ENCODE measurements at places on chromosomes 1 and 21. TPM values are rescaled to one million over a fixed set of nuclear protein-coding genes. Genes with fewer than 3 reads are reported as not detected.

AMY1C gene
- not detected for polyA plus RNA-seq

MEAF6 gene
- polyA plus RNA-seq, result 90.8 TPM

SPOCD1 gene
- 0.44 TPM for polyA plus RNA-seq

ZNF683 gene
- polyA plus RNA-seq, result not detected

GLMP gene
- polyA plus RNA-seq, result 71.9 TPM

PPM1J gene
- polyA plus RNA-seq, result 1.5 TPM

LCE1A gene
- polyA plus RNA-seq, result not detected

CYYR1 gene
- polyA plus RNA-seq, result 54.7 TPM

TIE1 gene
- polyA plus RNA-seq, result 52.1 TPM

MAB21L3 gene
- polyA plus RNA-seq, result 1.1 TPM

LRRC53 gene
- polyA plus RNA-seq, result 0.01 TPM

MYBPHL gene
- polyA plus RNA-seq, result 0.26 TPM

DNA sequence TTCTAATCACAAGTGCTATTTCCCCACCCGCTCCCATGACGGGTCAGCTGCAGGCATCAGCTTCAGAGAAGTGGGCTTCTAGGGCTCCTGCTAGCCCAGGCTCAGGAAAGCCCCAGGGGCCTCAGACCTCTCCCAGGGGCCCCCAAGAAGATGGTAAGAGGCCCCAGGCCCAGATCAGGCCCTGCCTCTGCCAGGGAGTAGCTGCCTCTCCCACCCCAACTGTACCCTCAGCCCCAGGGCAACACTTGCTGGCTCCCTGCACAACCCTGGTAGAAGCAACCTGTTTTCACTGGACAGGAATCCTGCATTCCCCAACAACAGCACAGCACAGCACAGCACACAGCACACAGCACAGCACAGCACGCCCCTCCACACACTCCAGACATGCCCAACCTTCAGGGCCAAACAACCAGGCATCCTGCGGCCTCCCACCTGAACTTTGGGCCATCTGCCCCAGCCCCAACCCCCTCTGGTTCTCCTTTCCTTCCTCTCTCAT lies 6.5 kb downstream of the BLACAT1 start:
- DNase-seq, result no peak

GRCh38 chr1:17207540-17207939 lies 2.6 kb downstream of the PADI1 start:
- no peak for DNase-seq

DNA sequence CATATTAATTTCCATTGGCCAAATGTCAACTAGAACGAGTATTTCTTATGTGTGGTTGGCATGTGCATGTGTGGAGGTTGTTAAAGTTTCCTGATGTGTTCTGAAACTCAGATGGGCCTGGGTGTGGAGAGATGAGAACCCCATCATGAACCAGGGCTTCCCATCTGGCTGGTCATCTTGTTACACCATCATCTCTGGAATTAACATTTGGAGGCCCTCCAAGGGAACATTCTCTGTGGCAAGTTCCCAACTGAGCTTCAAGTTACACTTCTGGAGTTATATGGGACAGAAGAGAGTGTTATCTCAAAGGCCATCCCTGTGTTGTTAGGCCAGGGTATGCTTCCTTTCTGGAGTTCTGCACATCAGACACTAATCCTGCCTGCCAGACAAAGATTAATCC lies 183.6 kb downstream of the TTLL7 start:
- no peak for DNase-seq

DNA sequence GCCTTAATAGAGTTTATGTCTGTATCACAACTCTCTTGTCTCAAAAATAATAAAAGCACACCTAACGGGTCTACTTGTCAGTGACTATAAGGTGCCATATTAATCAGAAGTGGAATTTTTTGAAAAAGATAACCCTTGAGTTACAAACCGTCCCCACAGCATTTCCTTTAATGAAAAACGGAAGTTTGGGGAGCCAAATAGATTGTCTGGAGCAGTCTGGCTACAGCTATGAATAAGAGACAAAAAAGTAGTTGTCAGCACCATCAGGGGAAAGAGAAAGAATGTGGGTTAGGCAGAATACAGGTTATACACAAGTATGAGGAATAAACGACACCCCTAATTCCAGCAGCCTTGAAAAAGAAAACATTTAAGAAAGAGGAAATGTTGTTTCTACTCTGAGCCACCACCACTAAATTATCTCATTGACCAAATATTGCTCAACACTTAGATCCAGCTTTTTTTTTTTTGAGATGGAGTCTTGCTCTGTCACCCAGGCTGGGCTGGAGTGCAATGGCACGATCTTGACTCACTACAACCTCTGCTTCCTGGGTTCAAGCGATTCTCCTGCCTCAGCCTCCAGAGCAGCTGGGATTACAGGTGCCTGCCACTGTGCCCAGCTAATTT lies 29.4 kb upstream of the USP24 start:
- DNase-seq, result no peak

GRCh38 chr1:14733048-14733778 lies 134.7 kb downstream of the KAZN start:
- DNase-seq, result no peak

DNA sequence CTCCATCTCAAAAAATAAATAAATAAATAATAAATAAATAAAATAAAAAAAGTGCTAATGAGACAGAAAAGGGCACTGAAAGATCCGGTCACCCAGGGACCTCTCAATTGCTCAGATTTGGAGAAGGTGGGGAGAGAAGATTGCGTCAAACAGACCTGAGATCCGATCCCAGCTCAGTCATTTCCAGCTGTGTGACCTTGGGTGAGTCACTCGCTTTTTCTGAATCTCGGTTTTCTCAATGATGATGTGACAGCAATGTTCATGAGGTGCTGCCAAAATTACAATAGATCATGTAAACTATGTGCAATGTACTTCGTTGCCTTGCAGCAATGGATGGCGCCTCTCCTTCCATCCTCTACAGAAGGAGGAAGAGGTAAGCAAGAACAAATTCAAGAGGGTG lies 11.1 kb upstream of the MEF2D start:
- DNase-seq, result no peak

DNA sequence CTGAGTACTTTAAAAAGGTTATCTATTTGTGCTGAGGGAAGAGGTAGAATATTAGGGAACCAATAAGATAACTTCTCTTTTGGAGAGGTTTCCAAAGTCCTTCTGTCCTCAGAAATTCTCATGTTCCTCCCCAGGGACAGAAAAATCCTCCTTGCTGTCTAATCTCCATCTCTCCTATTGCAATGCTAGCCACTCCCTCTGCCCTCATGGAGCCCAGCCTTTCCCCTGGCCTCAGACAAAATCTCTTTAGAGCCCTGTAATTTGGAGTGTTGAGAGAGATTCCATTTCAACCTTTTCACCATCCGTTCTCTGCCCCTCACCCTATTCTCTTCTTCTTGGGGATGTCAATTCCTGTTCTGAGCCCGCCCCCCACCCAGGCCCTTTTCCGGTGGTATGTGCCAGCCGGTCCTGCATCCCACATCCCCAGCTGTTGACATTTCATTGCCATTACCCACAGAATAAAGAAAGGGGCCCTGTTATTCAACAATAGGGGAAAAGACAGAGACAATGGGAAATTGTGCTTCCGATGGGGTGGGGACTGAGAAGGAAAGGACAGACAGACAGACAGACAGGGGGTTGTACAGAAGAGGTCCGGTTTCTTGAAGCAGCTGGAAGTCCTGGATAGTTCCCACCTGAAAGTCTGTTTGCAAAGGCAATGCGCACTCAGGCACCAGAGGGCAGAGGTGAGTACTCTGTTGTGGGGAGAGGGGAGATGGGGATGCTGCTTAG lies at the start of gene HAPLN2:
Gene HAPLN2, plus strand, starts transcription at position 563 of the 729 bp plus-strand sequence. CDS start 4,076 bp downstream, outside the sequence.
- DNase-seq, result no peak

- DNase-seq, result no peak
These were observed 4.0 kb upstream of the CAP1 start for GRCh38 chr1:40036574-40036973.

DNA sequence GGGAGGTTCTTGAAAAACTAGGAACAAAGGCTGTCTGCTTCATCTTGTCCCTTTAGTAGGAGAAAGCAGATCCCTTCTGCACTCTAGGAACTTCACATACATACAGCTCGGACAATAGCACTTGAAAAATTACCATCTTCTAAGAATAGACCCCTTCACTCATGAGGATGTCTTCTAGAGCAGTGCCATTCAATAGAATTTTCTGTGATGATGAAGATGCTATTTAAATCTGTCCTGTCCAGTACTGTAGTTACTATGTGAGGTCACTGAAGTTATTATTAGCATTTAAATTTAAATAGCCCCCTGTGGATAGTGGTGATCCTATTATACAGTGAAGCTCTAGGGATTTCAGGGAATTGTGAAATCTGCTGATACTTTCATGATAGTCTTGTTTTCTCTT lies 46.4 kb upstream of the RAB3GAP2 start:
- no peak for DNase-seq

DNA sequence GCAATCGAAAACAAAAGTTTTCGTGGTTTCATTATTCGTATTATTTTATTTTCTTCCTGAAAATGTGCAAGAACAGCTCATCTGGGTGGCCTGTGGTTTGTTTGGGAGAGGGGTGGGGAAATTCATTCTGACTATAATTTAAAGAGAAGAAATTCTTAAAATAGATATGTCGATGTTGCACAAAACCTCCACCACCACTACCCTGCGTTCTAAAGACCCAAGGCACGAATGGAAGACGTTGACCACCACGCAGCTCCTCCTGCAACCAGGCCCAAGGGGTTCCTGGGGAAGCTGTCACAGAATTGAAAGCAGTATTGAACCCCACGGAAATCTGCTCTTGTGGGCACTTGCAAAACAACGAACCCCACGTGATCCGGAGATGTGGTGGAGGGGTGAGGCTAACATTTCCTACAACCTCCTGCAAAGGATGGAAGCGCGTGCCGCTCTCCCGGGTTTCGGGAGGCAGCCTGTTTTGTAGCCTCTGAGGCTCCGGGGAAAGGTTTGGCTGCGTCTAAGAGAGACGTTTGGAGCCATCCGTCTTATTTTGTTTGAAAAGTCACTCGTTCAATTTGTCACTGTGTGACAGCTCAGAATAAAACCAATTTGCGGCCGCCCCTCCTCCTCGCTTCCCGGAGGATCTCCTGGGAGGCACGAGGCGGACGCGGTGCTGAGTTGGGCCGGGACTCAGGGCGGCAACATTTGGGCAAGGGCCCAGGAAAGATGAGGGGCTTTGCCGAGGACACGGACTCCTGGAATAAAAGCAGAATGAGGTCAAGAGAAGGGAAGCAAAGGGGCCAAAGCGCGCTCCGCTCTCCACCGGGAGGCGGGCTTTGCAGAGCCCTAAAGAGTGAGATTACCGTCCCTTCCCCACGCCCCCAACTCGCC lies 810 bp upstream of the HLX start:
- no peak for DNase-seq

DNA sequence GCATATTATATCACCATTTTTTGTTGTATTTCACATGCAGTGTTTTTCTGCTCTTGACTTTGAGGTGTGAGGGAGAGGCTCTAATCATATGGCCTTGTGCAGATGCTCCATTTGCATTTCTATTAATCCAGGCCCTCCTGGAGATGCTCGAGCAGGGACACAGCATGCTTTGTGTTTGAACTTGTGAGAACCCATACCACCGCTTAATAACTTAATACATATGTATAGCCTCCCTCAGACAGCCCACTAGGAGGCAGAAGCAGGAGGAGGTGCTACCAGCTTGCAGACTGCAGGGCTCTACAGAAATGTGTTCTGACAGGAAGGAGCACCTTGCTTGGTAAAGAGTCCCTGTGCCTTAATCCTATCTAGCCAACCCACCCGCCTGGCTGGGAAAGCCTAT lies 155.2 kb downstream of the BARHL2 start:
- no peak for DNase-seq

GRCh38 chr1:43995984-43996732 lies 4.8 kb downstream of the CCDC24 start:
- DNase-seq, result no peak

- no peak for DNase-seq
These were observed 3.6 kb downstream of the UROD start for GRCh38 chr1:45015683-45016082.

DNA sequence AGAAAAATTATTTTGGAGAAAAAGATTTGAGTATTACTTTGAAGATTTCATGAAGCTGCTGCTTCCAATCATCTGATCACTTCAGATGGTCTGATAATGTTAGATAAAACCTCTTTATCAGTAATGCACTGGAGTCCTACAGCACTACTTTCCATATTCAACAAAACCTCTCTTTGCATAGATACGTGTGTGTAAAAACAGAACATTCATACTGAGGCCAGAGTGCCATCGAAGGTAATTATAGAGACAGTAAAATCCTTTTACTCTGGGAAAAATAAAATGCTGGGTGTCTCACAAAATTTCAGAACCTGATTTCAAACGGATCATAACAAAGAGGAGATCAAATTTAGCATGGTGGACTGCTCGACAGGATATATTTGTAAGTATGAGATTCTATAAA lies at the start of gene RGS13:
Gene RGS13, plus strand, starts transcription at position 209 of the 400 bp plus-strand sequence. CDS start 8,188 bp downstream, outside the sequence.
- no peak for DNase-seq

DNA sequence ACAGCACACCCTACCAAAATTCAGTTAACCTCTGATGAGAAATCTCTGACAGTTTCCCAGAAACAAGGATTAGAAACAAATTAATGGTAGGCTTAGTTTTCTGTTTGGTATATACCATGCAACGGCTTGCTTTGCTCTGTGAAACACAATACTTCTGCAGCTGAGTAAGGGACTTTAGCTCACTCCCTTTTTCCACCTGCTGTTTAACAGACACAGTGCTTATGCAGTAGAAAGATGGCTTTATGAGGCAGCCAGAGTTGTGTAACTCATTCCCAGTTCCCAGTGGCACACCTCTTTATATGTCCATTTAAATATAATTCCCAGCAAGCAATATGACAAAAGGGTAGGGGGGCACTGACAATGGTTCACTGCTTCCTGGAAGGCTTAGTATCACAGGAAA lies 124.0 kb downstream of the PIGK start:
- peak; percentile 11 for DNase-seq

DNA sequence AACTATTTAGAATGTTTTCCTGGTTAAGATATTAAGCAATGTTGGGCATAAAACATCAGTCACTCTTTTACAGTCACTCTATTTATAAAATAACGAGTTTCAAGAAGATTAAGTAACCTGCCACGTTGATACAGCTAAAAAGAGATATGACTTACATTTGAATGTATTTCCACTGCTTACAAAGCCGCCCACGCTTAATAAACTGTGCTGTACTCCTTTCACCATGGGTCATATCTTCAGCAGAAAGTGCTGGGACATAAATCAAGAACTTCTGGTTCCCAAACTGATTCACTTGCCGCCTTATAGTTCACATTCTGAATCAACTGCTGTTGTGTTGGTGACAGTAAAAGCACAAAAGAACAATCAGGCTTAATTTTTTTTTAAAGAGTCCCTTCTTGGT lies 666.7 kb downstream of the NCAM2 start:
- DNase-seq, result no peak

Data from renal pelvis (tissue), 12 donors.